ENCODE measurements at places on chromosomes 5 and 9. TPM values are rescaled to one million over a fixed set of nuclear protein-coding genes. Genes with fewer than 3 reads are reported as not detected.

The SLC34A3 gene
- not detected for total RNA-seq

The GPBP1 gene
- 48.2 TPM for total RNA-seq

The HTR1A gene
- not detected for total RNA-seq

The PCDHA1 gene
- not detected for total RNA-seq

The SLC12A7 gene
- total RNA-seq, result 28.7 TPM

The NDOR1 gene
- 26.7 TPM for total RNA-seq

The TOMM5 gene
- 147 TPM for total RNA-seq

The FOXD4L3 gene
- not detected for total RNA-seq

The DEPDC1B gene
- 18.7 TPM for total RNA-seq
